Neural progenitor cell (in vitro differentiated cells): ENCODE measurements at places on chromosomes 1 and 21.

DNA sequence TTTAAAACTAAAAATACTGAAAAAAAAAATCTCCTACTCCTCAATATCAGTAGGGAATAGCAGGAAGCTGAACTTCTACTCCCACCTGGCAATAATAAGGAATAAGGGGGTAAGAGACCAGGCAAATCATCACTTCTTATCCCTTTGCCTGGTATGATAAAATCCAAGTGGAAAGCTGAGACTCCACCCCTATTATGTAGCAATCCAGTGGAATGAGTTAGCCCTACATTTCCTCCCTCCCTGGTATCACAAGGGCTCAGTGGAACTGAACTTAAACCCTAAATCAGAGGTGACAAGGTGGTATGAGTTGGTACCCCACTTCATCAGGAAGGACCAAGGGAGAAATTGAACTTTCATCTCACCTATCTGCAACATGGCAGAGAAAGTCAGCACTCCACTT lies 25.7 kb downstream of the TRIM33 start:
- DNase-seq: no peak

DNA sequence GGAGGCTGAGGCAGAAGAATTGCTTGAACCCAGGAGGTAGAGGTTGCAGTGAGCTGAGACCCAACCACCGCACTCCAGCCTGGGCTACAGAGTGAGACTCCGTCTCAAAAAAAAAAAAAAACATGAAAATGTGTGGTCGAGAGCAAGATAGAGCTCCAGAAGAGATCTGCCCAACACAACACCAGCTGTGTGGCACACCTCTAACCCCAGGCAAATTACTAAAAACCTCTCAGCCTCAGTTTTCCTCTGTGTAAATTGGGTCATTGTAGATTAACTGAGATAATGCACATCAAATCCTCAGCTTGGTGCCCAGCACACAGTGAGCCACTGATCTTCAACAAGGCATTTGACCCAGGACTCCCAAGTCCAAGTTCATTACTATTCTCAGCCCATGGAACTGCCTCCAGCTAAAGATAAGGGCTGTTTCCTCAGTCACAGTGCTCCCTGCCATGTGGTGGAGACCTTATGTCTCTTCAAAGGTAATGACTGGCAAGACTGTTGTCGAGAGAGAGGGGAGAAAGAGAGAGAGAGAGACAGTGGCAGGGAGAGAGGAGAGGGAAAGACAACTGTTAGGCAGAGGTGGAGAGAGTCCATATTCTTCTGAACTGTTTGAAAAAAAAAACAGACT lies 58.1 kb downstream of the PTP4A2 start:
- DNase-seq: no peak

GRCh38 chr1:244163861-244164510 lies 112.9 kb downstream of the ZBTB18 start:
- no peak for DNase-seq

GRCh38 chr1:211135342-211135950 lies 1.5 kb upstream of the KCNH1 start:
- DNase-seq: peak; percentile 44

DNA sequence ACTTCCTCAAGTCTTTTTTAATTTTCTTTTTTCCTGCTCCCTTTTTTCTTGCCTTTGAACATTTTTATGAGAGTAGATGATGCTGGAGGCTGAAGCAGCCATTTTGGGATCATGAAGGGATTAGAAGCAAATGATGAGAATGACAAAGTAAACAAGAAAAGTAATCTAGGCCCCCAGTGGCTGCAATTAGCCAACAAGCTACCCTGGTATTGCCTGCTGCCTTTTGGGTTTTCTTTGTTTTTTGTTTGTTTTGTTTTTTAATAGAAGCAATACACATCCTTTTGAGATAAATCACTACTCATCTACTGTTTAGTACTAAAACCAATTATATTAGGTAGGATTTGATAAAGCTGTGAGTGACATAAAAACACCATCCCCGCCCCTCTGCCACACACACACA lies 280.7 kb upstream of the ADGRL2 start:
- no peak for DNase-seq

DNA sequence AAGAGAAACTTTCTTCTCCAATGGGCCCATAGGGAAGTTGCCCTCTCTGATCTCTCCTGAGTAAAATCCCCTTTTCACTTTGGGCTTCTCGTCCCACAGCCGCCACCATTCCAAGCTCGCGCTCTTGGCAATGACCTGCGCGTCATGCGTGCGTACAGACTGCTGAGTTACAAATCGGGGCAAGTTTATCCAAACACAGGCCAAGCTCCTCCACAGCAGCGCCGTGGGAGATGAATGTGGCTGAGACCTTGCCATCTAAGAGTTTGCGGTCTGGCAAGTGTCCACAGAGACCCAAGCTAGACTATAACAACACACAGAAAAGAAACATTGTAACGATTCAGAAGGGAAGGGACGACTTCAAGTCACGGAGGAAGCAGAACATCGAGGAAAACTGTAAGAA lies 116.3 kb upstream of the SOD1 start:
- DNase-seq: no peak

GRCh38 chr1:24643363-24644099 lies 429 bp downstream of the SRRM1 start:
- no peak for DNase-seq

DNA sequence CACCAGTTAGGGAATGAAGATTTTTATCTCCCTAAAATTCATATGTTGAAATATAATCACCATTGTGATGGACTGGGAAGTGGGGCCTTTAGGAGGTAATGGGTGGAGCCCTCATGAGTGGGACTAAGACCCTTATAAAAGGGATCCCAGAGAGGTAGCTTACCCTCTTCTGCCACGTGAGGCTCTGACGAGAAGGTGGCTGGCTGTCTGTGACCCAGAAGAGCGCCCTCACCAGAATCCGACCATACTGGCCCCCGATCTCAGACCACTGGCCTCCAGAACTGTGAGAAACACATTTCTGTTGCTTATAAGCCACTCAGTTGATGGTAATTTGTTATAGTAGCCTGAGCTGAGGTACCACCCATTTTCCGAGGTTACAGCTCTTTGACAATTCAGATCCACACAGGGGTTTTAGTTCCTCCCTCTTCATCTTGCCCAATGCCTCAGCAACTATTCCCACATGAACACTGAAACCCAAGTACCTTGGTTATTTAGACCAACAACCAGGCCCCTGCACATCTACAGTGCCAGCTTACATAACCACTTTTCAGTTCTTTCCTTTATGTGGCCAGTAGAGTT lies 27.6 kb upstream of the HUNK start:
- no peak for DNase-seq

- DNase-seq: no peak
Observed at GRCh38 chr1:166273618-166274017, 106.8 kb upstream of the FAM78B start.

- DNase-seq: no peak
Observed at GRCh38 chr1:109482242-109482641, 1.5 kb upstream of the ATXN7L2 start.

DNA sequence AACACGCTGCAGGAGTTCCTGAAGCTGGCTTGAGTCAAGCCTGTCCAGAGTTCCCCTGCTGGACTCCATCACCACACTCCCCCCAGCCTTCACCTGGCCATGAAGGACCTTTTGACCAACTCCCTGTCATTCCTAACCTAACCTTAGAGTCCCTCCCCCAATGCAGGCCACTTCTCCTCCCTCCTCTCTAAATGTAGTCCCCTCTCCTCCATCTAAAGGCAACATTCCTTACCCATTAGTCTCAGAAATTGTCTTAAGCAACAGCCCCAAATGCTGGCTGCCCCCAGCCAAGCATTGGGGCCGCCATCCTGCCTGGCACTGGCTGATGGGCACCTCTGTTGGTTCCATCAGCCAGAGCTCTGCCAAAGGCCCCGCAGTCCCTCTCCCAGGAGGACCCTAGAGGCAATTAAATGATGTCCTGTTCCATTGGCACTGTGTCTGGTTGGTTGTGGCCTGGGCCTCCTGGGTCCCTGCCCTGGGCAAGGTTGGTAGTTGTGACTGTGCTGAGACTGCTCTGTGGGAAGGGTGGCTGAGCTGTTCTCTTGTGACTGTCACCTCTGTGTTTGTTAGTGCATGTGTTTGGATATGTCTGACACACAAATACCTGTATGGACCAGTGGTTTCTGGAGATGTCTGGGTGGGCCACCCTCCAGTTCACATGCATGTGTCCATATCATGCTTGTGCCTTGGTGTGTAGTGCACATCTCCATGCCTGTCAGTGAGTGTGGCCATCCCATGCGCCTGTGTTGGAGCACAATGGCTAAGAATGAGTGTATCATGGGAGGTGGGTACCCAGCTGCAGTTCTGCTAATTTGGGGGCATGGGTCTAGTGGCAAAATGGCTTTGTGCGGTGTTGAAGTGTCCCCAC lies 1.4 kb downstream of the SH3BGRL3 start:
- DNase-seq: peak; percentile 17

GRCh38 chr1:191222206-191222605 lies 744.5 kb upstream of the BRINP3 start:
- DNase-seq: no peak

DNA sequence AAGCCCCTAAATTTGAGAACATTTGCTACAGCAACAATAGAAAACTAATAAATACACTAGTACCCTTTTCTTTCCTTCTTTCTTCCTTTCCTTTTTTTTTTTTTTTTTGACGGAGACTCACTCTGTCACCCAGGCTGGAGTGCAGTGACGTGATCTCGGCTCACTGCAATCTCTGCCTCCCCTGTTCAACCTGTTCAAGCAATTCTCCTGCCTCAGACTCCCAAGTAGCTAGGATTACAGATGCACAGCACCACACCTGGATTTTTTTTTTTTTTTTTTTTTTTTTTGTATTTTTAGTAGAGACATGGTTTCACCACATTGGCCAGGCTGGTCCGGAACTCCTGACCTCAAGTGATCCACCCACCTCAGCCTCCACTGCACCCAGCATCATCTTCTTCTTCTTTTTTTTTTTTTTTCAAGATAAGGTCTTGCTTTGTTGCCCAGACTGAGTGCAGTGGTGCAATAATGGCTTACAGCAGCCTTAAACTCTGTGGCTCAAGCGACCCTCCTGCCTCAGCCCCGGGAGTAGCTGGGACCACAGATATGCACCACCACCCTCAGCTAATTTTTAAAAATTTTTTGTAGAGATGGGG lies 19.6 kb upstream of the CBR3 start:
- DNase-seq: no peak

- DNase-seq: no peak
Observed at GRCh38 chr1:174217248-174217647, 57.9 kb downstream of the RABGAP1L start.

GRCh38 chr1:24069817-24070216 lies 42.1 kb downstream of the MYOM3 start:
- DNase-seq: no peak

DNA sequence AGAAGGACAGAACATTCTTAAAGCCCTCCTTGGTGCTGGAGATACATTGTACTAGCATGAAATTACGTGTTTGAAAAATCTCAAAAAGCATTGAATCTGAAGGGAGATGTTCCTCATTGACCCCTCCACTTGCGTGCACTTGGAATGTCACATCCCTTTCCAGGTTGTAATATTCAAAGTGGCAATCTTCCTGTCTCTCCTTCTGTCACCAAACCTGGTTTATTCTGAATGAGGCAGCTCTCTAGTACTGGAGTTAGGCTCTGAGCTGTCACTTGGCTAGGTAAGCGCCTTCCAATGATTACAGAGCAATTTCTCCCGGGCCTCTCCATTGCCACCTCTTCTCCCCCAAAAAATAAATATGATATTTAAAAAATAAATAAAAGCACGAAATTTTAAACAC lies 855 bp downstream of the DSCAM start:
- DNase-seq: no peak
